ENCODE measurements at places on chromosomes 7 and 10.

DNA sequence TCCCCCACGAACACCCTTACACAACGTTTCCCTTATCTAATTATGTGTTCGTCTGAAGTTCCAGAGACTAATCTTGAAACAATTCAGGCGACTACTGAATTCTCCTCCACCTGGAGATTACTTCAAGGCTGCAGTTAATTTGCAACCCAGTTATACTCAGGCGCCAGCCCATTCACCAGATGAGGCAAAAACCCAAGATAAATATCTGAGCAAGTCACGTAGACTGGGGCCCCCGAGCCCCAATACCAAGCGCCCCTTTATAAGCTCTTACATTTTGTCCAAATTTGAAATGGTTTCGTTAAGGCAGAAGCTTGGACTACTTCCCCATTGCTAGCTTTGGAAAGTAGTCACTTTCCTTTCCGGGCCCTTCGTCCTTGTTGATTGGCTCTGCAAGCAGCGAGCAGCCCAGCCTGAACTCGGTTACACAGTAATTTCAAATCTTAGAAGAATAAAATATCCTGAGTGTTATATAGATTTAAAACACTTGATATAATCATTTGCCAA, 1.2 kb downstream of the TPK1 start:
- DNase-seq, result no peak

- no peak for DNase-seq
Observed at GRCh38 chr10:107898392-107898791, 733.9 kb upstream of the SORCS1 start.

DNA sequence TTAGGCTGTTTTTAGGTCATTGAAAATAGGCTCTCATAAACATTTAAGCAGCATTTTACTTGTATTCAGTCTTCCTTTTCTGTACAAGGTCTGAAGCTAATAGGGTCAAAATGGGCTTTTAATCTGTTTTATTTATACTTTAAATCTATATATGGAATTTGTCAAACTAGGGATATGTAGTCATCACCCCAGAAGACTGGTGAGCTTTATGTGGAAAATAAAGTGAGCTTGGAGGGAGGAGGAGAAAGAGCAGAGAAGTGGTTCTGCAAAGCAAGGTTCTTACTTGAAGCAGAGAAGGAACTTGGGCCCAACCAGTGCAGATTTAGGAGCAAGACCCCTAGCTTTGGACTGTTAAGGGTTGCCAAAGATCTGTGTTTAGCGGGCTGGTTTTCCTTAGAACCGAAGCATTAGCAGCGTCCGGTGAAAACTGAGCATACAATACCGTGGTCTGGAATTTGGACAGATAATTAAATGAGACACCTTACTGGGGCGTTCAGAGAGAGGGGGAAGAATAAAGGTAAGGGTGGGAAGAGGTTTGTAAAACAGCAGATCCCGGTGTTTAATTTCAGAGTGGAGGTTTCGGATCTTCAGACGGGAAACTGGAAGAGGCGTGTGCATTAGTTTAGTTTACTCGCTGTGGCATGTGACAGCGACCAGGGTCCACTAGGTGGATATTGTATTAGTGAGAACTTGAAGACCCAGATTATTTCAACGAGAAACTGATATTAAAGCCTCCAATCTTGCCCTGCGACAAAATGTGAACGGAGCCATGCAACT, 2.4 kb downstream of the BAMBI start:
- no peak for DNase-seq

GRCh38 chr10:48838834-48839233, 100.8 kb downstream of the LRRC18 start:
- no peak for DNase-seq

- DNase-seq, result no peak
Observed at GRCh38 chr10:69317175-69317604, 38.9 kb downstream of the HK1 start.

DNA sequence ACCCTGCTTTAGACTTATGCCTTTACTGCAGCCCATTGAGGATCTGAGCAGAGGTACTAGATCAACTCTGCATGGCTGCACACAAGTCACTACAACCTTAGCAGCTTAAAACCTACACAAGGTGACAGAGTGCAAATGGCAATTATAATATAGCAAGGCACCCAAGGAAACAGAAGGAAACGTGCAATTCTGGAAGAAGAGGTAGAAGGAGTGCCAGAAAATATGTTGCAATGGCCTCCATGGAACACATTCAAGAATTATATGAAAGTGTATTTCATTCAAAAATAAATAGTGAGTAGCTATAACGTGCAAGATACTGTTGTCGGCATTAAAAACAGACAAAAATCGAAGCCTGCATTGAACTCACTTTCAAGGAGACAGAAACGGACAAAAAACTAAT, 2.9 kb upstream of the AKR1C8 start:
- DNase-seq, result no peak

DNA sequence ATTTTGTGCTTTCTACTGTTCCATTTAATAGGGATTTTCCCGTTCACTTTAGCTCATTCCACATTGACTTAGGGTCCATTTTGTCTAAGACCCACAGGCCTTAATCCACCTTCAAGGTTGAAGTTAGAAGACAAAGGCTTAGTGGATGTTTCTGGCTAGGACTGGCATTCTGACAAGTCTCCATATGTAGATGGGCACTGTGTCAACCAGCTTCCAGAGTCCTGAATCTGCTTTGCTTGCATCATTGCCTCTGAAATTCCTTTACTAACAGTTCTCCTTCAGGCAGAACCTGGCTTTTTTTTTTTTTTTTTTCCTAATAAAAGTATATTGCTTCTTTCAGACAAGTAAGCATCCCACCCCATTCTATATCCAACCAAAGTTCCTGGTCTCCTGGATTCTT, 69.6 kb upstream of the PDCD4 start:
- peak; percentile 38 for DNase-seq

GRCh38 chr10:95650232-95650631, 6.3 kb downstream of the ALDH18A1 start:
- no peak for DNase-seq

GRCh38 chr10:130326954-130327353, 190.8 kb downstream of the GLRX3 start:
- no peak for DNase-seq
